Uterine smooth muscle cell (primary cell): ENCODE measurements at places on chromosomes 1 and 21. TPM values are rescaled to one million over a fixed set of nuclear protein-coding genes. Genes with fewer than 3 reads are reported as not detected.

The CDK18 gene
- 0.11 and 0.62 TPM in 2 replicates for total RNA-seq

The SPRR2G gene
- total RNA-seq = not detected in 2 replicates

The PAPPA2 gene
- 3.0 and 9.4 TPM in 2 replicates for total RNA-seq

The FAM167B gene
- total RNA-seq = 0.44 and 0.50 TPM in 2 replicates

The LYPD8 gene
- not detected in 2 replicates for total RNA-seq
